ENCODE measurements at places on chromosomes 4 and X.

- DNase-seq, result no peak
Observed at GRCh38 chr4:98976716-98977115, 18.8 kb upstream of the METAP1 start.

DNA sequence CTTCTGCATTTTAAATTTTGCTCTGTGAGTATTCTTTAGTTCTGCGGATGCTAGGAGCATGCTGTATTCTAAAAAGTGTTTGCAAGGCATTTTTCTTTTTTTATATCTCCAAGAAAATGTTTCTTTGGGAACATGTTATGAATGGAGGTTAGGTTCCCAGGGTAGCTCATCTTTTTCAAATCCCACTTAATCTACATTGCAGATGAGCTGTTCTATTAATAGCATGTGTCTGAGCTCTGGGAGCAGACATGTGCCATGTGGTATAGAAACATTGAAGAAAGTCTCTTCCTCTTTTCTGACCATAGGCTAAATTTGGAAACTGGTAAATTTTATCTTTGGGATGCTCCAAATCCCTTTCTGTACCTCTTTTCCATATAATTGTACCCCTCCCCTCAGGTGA is 23.2 kb downstream of the DIAPH2 start:
- DNase-seq, result no peak

DNA sequence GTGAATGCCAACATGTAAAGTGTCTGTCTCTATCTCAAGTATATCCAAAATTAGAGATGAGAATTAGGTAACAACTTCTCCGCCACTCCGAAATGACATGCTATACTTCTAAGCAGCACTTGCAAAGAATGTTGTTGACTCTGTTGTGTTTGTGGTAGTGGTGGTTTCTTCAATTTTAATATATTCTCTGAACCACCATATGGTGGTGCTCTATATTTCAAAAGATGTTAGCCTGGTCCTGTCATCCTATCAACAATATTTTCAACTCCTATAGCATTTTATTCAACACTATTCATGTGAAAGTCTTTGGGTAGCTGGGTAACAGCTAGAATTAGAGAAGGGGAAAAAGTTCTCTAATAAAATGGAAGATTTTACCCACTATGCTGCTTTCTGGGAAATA is 1622.8 kb upstream of the IGFBP7 start:
- DNase-seq, result no peak

- DNase-seq, result no peak
Observed at GRCh38 chr4:81257021-81257420, 42.0 kb upstream of the PRKG2 start.

GRCh38 chrX:82218361-82218760 is 1016.5 kb downstream of the SH3BGRL start:
- no peak for DNase-seq

DNA sequence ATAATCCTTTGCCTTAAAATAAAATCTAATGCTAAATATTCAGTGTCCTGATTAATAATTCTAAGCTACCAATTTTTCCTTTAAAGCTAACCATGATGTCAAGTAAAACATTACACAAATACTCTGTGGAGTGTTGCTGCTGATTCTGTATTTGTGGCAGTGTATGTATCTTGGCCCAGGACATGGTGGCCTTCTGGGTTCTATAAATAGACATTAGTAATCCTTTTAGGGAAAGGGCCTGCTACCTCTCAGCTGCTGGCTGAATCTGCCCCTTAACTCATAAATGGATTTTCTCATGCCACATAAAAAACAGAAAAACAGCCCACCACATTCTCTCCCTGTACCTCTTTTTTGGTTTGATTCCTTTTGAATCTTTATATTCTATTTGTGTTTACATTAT is 1.2 kb upstream of the XK start:
- DNase-seq, result no peak

DNA sequence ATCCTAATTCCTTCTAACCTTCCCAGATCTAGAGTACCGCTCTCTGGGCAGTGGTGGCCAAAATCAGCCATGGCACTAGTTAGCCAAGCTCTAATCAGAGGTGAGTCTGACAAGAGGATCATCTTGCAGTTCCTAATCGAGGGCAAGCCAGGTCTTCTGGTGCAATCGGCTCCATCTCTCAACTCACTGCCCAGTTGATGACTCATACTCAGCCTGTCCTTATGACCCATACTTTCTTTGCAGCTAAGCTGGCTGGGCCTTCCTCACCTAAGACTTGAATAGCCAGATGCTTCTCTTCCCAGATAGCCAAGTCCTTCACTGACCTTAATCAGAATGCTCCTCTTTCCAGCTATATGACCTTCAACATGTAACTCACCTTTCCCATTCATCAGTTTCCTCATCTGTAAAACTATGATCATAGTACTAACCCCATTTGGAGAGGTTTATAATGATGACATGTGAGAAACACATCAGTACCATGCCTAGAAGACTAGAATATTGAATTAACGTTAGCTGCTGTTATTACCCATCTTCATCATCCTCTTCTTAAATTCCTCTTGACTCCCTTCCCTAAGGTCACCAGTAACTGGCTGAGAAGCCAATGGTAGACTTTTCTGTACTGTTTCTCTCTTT is 57.1 kb downstream of the RELL1 start:
- DNase-seq, result no peak

DNA sequence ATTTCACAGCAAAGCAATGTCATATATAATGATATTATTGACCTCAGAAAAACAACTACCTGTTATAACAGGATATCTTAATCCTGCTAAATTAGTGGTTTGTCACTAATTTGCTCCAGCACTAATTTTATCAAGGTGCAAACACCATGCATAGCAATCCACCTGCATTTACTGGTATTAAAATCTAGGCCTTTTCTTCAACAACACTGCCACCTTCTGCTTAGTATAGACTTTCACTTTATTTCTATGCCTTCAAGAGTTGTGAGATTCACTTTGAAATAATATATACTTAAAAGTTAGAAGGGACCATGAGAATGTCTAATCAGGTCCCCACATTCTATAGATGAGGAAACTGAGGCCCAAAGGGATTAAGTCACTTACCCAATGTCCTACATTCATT is 82.1 kb upstream of the IQCM start:
- no peak for DNase-seq

DNA sequence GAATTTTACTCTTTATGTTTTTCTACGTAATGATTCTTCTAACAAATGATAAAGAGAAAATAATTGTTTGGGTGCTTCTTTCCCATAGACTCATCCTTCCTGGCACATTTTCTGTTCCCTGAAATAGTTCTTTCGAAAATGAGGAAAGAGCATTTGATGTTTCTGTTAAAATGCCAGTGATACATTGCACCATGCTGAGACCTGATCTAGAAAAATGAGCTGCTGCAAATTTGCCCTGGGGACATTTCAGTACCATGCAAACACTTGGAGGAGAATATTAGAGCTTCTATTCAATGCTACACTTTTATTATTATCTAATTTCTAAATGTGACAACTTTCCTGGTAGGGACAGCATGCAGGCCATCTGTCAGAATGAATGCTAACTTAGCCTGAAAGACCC is 83.3 kb downstream of the C4orf33 start:
- DNase-seq, result no peak

- DNase-seq, result no peak
Observed at GRCh38 chr4:53967986-53968385, 96.4 kb downstream of the CHIC2 start.

GRCh38 chr4:102439812-102440211 is 61.3 kb upstream of the NFKB1 start:
- no peak for DNase-seq

DNA sequence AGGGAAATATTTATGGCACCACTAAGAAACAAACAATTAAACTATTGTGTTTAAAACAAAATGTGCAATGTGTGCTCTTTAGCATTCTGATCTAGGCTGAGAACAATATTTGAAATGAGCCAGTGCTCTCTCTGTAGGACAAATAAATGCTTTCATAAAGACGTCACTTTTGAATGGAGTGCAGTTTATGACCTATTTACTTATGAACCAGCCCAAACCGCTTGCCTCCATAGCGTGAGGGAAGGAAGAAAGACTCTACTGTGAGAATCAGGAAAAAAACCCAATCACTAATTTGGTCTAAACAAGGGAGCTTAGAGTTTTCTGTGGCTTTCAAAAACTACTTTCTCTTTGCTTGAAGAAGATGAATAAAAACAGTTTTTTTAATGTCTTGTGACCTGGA is 39.4 kb downstream of the SAT1 start:
- peak; percentile 37 for DNase-seq

DNA sequence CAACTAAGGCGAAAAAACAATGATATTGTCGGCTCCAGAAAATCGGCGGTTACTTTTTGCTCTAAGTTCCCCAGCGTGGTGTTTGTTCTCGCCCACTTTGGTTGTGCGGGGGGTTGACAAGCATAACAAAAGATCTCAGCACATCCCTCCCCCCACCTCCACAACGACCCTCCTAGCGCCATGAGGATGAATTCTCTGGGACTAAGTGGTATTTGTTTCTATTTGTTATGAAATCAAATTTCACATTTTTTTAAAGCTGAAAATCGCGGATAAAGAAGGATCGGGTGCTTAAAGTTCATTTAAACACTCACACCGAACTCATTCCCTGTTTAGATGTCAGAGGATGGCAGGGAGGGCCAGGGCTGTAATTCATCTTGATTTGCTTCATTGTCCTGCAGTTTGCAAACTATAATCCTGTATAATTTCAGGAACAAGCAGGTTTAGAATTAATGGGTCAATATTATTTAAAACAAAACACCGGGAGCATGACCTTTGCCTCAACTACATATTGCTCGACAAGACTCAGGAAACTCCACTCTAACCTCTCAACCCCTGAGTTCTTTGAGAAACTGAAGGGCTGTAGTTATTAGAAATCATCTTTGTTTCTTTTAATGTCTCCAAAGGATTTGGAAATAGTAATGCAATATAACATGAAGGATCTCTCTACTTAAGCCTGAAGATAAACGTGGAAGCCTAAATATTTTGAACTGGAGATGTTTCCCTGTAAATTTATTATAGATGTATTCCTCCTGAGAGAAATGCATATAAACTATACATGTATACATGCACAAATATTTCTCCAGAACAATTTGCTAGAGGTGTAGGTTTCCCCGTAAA is 6.4 kb downstream of the PITX2 start:
- DNase-seq, result no peak

GRCh38 chrX:133530960-133531359 is 115.7 kb upstream of the GPC4 start:
- DNase-seq, result no peak

GRCh38 chrX:78063687-78064086 is 40.4 kb upstream of the PGK1 start:
- DNase-seq, result no peak

DNA sequence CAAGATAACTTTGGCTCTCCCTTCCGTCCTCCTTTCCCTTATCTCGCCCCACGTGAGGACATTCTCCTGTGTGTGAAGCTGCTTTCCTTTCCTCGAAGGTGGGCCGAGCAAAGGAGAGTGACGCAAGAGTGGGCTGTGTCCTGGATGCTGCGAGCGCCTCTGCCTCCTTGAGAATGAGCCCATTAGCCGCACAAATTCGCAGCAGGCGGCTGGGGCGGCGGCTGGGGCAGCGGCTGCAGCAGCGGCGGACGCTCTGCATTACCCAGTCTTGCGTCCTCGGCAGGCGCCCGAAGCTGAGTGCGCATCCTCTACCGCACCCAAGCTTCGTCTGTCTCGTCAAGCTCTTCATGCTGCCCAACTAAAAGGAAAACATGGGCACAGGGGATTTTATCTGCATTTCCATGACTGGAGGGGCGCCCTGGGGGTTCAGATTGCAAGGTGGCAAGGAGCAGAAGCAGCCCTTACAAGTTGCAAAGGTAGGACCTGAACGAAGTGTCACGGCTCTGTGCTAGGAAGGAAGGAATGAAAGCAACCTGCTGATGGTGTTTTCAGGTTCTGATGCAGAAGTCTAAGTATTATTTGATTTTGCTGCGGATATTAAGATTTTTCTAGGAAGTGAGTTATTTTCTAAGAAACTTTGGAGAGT is at the start of gene SYNPO2:
Gene SYNPO2, plus strand, starts transcription at position 189 of the 646 bp plus-strand sequence. Its CDS starts 183 bp downstream, at position 372.
- DNase-seq, result peak; percentile 29

DNA sequence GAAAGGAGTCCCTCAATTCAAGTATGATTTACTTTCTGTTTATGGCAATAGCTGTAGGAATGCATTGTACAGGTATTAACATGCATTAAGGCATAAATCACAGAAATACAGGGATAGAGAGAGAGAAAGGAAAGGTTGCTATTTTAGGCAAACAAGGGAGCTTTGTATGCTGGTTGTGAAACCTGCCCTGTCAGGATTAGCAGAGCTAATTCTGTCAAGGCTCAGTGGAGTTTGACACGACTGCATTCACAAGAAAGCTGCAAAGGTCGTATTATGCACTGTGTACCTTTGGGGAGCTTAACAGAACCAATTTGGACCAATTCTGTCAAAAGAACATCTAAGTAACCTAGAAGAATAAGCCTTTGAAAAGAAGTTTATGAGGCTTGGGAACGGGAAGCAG is 239.3 kb downstream of the GRIA2 start:
- DNase-seq, result no peak

GRCh38 chr4:65623506-65623905 is 46.8 kb downstream of the EPHA5 start:
- no peak for DNase-seq

DNA sequence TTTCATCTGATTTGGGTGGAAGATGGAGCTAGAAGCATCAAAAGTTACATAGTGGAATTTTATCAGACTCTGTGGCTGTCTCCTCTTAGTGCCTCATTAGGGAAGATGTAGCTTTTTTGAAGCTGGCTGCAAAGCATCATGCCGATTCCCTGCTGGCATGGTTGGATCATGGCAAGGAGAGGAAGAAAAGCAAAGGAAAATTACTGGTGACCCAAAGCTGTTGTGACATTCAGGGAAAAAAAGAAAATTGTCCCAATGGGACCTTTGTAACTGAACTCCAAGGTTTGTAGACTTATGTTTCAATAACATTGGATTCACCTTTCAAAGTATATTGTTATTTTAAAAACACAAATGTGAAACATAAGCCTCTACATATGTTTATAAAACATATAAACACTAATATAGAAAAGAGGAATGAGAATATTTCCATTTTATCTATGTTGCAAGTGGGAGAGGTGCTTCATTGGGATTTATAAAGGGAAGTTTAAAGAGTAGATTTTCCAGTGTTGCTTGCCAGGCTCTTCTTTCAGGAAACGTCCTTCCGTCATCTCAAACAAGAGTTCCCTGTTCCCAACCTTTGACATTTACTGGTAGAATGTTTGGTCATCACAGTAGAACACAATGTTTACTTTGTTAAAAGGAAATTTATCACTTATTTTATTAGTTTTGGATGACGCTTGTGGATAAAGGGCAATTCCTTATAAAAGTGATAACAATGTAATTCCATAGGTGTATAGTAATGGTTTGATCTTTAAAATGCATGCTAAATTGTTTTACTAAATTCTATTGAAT is 190.1 kb upstream of the GPRIN3 start:
- DNase-seq, result no peak

DNA sequence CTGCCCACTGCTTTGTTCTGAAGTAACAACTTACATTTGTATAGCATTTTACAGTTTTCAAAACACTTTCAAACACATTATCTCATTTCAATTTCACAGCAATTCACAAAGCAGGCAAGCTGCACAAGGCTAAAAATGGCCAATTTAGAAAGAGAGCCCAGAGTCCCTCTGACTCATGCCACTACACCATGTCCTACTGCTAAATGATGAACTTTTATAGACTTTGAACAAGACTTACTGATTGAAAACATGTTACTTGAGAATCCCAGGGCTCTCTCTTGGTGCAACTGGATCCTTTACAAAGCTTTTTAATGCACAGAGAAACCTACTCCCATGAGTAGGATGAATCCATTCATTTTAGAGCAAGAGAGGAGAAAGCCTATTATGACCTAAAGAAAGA is 5.8 kb upstream of the G3BP2 start:
- no peak for DNase-seq

GRCh38 chrX:103464072-103464773 is 55.1 kb downstream of the RAB40A start:
- DNase-seq, result no peak

GRCh38 chrX:35726176-35726575 is 72.0 kb upstream of the MAGEB16 start:
- DNase-seq, result no peak

Data from NCI-H1930 (cell line).